ENCODE measurements at places on chromosomes 6 and 20.

DNA sequence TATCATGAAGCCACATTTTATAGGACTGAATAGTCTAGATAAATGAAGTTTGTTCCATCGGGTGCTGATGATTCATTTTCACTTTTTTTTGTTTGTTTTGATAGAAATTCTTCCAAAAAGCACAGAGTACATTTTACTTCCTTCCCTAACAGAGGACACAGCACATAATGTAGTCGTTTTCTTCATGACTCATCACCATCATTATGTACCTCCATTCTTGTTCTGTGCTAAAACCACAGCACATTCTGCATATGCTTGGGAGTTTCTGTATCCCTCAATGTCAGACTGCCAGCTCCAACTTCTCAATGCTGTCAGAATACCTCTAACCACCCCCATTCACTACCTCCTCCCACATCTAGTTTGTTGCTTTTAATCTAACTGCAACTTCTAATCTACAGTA lies 1004.9 kb upstream of the ADGRB3 start:
- DNase-seq, result no peak

DNA sequence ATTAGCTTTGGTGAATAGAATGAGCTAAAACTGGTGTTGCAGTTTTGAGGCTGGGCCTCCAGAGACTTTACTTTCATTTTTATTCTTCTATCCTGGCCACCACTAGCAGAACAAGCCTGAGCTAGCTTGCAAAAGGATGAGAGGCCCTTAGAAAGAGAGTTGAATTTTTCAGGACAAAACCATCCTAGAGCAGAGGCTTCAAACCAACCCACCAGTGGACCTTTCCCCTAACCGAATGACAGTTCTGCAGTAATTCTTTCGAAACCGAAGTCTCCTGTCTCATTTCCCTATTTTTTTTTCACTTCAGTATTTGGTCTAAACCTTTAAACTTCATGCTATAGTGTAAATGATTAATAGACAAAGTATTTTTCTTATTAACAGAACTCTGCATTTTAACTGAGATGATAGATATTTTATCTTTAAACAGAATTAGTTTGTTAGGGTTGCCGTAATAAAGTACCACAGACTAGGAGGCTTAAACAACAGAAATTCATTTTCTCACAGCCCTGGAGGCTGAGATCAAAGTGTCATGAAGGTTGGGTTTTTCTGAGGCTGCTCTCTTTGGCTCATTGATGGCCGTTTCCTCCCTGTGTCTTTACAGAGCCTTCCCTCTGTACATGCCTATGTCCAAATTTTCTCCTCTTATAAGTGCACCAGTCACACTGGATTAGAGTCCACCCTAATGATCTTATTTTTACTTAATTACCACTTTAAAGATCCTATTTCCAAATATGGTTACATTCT lies 80.6 kb upstream of the PAK5 start:
- no peak for DNase-seq

DNA sequence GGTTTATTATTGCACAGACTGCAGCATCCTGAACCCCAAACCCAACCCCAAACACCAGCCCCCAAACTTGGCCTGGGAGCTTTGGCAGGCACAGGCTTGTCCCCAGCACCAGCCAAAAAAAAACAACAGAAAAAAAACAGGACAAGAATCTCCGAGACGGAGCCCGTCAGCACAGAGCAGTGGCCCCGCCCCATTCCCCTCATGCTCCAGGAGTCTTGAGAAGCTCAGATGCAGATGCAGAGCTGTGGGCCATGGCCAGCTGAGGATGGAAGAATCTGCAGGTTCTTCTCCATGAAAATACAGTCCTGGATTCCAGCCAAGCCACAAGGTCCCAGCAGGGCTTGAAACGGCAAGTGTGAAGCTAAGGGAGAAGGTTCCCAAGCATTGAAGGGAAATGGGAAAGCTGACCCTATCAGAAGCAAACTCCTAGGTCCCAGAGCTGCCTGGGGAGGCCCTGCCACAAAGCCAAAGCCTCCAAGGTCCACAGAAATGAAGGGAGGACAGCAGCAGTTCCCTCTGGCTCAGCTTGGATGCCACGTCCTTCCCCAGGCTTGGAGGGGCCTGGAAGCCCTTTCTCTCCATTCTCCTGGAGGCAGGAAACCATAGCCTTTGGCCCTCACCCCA lies 75.2 kb downstream of the JPH2 start:
- no peak for DNase-seq

- DNase-seq, result no peak
Measured at GRCh38 chr6:40128127-40128526, 193.9 kb upstream of the MOCS1 start.

DNA sequence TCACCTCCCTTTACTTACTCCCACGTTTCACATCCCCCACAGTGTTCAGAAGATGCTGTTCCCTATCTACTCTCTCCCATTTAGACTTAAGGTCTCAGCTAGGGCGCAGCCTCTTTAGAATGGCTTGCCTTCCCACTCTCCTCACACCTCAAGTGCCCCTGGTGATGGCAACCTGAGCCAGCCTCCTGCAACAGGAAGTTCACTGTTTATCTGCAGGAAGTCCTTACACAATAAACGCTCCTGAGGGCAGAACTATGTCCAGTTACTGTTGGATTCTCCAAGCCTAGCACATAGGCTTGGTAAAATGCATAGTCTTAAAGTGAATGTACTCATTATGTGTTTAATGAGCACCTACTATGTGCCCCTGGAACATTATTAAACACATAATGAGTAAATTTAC lies 21.9 kb upstream of the RAB22A start:
- no peak for DNase-seq
